ENCODE measurements at places on chromosomes 7 and 10. TPM values are rescaled to one million over a fixed set of nuclear protein-coding genes. Genes with fewer than 3 reads are reported as not detected.
A peak's percentile ranks its signal among the peaks of the same experiment; 100 is the strongest.

- DNase-seq: no peak
Observed at GRCh38 chr7:131493081-131493480, 63.3 kb downstream of the PODXL start.

DNA sequence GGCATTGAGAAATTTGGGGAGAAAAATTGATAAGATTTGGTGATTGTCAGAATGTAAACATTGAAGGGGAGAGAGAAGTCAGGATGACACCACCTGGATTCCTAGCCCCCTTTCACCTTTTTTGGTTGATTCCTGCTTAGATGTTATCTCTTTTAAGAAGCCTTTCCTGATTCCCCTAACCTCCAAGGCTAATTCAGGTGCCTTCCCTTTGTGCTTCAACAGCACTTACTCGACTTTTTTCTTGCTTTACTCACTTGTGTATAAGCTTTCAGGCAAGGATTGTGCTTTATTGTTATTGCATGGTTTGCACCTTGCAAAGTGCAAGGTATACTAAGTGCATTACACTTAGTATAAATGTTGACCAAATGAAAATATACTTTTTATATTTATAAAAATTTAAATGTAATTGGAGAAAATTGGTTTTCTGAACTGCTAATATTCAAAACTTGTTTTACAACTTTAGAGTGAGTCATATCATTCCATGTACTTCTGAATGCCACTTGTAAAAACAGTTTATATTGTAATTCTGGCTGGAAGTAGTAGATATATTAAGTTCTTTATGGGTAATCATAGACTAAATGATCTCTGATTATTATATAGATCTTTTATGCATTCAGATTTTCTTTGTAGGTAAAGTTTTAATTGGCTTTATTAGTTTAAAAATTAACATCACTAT is 13.2 kb downstream of the SHOC2 start:
- DNase-seq: no peak

DNA sequence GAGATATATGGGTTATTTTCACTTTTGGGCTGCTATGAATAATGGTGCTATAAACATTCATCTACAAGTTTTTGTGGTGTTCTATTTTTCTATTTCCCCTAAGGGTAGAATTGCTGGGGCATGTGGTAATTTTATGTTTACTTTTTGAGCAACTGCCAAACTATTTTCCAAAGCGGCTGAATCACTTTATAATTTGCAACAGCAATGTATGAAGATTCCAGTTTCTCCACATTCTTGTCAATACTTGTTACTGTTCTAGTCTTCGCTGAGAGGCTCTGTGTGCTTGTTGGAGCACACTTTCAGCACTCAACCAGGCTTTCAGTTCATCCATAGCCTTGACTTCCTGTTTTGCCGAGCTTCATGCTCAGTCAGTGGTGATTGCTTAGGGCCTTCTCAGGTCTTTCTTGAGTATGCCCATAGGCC is 39.0 kb downstream of the ADK start:
- peak; percentile 68 for DNase-seq

DNA sequence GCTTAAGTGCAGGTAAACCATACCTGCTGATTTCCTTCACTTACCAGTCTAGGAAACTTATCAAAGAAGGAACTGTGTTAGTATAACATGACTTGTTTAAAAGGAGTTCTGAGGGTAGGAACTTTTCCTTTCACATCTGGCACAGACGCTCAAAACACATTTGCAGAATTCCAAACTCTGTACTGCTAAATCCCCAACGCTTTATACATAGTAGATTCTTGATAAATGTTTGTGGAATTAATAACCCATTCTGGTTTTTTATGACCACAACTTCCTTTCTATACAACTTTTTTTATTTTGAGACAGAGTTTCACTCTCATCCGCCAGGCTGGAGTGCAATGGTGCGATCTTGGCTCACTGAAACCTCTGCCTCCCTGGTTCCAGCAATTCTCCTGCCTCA is 7.7 kb upstream of the TRUB1 start:
- DNase-seq: no peak

CALHM3 gene
- 0.23 TPM for total RNA-seq

PON3 gene
- total RNA-seq: not detected

HACD1 gene
- total RNA-seq: 21.7 TPM

Measured in H4 (cell line).